ENCODE measurements at places on chromosomes 11 and 22.
A peak's percentile ranks its signal among the peaks of the same experiment; 100 is the strongest.

- peak; percentile 70 for DNase-seq
Observed at GRCh38 chr11:83819931-83820549, 533.9 kb upstream of the CCDC90B start.

- no peak for DNase-seq
Observed at GRCh38 chr22:49663311-49663711, 164.4 kb downstream of the BRD1 start.

DNA sequence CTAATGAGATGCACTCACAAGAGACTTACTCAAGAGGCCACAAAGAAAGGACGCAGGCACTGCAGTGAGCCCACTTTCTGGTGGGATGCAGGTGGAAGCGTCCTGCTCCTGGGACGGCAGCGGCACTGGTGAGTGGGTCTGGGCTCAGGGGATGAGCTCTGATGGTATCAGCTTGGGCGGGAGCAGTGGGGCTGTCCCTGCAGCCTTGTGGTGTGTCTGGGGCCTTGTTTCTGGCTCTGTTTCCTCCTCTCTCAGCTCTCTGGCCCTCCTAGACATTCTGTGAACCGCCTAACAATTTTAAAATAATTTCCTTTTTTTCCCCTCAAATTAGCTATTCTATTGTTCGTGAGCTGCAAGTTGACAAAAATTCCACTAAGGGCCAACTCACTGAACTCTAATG, 8.8 kb upstream of the ST14 start:
- no peak for DNase-seq

GRCh38 chr11:27204529-27204928, 158.5 kb downstream of the CCDC34 start:
- peak; percentile 20 for DNase-seq

DNA sequence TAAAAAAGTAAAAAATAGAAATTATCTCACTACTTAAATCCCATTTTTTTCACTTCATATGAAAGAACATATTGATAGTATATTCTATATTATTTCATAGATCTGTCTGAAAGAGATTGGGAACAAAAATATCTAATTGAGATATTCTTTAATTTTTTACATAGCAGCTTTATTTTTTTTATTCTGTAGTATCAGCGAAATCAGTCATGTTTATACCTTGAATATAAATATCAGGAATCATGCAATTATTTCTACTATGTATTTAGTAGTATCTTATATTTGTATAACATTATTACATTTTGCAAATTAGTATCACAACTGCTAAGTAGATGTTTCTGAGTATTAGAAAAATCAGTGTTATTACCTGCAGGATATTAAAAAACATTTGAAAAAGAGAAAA, 20.4 kb downstream of the C11orf54 start:
- no peak for DNase-seq

DNA sequence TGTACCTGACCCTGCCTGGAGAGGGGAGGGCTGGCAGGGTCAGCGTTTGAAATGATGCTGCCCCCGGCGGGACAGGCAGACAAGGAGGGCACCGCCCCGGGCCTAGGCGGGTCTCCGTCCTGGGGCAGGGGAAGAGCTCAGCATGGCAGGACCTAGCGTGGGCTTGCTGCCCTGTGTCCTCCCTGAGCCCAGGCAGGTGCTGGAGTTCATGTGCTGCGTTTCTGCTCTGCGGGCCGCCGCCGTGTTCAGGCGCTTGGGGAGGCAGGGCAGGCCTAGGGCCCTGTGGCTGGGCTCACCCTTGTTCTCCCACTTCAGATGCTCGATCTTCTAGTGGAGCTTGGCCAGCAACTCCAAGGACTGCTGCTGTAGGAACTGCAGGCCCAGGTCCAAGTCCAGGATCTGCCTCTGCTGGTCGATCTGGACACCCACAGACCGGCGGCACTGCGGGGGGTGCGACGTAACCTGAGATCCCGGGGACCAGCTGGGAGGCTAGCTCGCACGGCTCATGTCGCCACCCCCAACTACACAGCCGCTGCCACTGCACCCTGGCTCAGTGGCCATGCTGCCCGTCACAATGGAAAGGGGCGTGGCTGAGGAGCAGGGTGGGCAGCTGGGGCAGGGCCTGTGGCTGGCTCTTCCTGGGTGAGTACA, 84.4 kb downstream of the MED15 start:
- DNase-seq, result no peak

DNA sequence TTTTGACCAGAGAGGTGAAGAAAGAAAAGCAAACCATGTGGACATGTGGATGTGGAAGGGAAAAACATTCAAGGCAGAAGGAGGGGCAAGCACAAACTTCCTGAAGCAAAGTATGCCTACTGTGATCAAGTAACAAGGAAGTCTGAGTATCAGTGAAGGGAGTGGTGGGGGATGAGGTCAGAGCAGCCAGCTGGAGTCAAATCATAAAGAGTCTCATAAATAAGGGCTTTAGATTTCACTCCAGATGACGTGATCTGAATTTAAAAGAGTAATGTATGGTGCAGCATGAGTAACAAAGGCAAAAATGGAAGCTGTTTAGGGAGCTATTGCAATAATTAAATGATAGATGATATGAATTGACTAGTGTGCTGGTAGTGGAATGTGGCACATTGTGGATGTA, 665.4 kb upstream of the CCDC90B start:
- DNase-seq, result no peak

DNA sequence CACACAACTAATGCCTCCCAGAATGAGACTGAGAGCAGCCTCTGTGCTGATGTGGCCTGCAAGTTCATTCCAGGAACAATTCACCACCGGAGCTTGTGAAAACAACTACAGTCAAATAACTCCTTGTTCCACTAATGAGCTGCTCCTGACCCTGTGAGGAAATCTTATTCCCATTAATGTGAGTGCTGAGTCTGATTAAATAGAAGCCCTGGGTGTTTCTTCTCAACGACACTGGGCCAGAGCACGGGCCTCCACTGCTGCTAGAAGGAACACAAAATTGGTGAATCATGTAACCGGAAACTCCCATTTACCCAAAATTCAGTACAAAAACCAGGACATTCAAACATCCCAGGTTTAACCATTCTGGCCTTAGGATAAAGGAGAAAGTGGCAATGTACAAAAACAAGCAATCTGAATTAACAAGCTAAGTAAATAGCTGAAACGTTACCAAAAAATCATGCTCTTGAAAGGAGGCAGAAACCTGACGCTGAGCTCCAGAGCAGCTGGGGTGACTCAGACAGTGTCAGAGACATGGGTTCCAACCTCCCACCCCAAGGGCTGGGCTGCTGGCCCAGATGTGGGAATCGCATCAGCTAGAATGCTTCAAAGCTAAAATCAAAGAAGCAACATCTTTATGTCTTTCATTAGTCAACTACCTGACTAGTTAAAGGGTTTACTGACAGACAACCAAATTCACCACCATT, 26.7 kb downstream of the SERGEF start:
- DNase-seq, result no peak

GRCh38 chr11:15885854-15886253, 470.5 kb downstream of the SOX6 start:
- DNase-seq, result no peak

- DNase-seq, result no peak
Observed at GRCh38 chr11:35571696-35572095, 46.3 kb upstream of the PAMR1 start.

- no peak for DNase-seq
Observed at GRCh38 chr11:126919147-126919823, 81.3 kb downstream of the KIRREL3 start.

DNA sequence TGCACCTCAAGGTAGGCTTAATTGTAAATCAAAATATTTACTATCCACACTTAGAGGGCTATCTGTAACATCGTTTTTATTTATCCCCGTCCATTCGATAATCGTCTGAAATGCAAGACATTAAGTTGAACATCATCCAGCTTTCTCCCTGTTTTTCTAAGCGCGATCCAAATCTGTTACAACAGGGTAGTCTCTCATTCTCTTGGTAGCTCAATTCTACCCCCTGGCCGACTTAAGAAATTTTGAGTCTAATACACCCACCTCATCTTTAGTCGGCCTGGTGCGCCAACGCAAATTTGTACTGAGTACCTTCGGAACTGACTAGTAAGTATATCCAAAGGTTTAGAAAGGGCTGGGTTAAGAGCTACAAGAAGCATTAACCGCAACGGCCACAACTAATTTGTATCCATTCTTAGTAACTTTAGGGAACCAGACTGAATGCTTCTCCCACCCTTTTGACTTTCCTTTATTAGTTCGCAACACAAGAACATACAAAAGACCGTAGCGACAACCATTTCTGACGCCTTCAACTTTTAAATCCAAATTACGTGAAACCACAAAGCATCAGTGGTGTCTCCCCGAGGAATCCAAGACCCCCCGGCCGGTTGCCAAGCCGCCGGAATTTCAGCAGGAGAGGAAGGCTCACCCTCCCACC, 1.0 kb upstream of the ZNF143 start:
- DNase-seq, result peak; percentile 51

DNA sequence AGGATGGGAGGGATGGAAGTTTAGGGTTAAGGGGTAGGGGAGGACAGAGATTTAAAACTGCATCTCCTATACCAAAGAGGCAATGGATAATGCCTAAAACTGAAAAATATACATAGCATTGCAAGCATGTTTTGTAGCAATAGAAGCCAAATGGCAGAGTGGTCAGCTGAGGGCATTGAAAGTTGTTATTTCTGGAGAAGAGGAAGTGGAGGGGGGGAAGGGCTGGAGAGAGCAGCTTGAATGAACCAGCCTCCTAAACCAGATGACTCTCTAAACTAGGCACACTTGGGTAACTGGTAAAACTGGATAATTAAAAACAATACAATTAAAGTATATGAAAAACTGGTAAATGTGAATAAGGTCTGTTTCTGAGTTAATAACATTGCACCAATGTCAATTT, 70.3 kb upstream of the TP53I11 start:
- no peak for DNase-seq

- DNase-seq, result peak; percentile 61
Observed at GRCh38 chr22:46758867-46759290, 3.6 kb upstream of the TBC1D22A start.

- no peak for DNase-seq
Observed at GRCh38 chr11:72553706-72554105, 119.4 kb upstream of the CLPB start.

DNA sequence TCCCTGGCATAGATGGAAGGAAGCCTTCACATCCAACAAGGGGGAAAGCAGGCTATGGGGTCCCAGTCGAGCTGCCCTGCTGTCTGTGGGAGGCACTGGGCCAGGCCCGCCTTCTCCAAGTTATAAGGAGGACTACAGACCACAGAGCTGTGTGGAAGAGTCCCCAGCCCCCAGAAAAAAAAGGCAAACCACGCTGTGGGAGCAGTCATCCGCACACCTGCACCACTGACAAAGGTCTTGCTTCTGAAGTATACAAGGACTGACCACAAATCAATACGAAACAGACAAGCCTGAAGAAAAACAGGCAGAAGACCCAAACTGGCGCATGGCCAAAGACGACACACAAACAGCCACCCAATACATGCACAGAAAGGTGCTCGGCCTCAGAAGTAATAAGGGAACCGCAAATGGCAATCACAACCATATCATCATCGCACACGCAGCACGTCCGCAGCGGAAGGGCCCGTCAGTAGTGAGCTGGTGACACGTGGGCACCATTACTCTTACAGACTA, 384.1 kb downstream of the CTTN start:
- DNase-seq, result no peak

GRCh38 chr22:27501191-27501936, 300.2 kb downstream of the MN1 start:
- no peak for DNase-seq

DNA sequence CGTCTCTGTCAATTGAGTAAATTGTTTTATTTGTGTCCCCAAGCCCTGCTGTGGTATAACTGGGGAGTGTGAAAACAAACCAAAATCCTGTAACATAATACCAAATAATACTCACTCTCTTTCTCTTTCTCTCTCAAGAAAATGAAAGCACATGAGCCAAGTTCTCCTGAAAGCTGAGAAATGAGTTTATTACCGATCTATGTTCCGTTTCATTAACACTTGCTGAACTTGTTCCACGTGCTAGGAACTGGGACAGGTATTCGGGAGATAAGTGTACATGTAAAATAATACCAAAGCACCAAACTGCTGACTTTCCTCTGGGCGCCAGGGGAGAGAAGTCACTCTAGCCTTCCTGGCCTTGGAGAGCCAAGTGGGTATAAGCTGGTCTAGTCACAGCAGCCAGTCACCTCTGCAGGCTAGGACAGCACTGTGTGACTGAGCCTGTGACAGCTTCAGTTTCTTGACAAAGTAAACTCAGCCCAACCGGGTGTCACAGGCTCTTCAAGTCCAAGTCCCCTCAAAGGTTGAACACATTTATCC, 23.1 kb downstream of the CD6 start:
- DNase-seq, result no peak

GRCh38 chr11:35065566-35065965, 73.4 kb upstream of the CD44 start:
- DNase-seq, result no peak

DNA sequence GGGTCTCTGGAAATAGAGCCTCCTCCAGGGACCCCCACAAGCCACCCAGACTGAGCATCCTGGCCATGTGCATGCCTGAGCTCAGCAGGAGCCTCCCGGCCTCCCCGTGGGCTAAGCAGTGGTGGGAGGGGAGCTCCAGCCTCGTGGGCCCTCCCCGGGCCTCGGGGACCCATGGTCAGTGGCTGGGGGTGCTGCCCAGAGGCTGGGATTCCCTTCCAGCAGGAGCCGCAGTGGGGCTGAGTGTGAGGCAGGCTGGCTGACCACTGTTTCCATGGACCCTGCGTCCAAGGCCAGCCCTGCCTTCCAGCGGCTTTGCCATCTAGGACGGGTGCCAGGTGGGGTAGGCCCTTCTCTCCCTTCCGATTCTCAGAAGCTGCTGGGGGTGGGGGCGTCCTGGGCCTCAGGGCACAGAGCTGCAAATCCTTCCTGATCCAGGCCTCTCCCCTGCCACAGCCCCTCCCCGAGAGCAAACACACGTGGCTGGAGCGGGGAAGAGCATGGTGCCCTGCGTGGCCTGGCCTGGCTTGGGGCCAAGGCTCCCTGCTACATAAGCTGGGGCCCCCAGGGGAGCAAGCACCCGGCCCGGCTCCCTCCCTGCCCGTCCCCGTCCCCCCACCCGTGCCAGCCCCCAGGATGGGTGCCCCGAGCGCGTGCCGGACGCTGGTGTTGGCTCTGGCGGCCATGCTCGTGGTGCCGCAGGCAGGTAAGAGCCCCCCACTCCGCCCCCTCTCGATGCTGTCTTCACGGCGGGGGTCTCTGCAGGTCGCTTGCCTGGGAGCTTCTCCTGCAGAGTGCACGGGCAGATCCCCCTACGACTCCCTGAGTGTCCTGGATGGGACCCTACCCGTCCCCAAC, at the start of gene MUC5B:
Gene MUC5B, plus strand, starts transcription at position 576 of the 855 bp plus-strand sequence. Its CDS starts 58 bp downstream, at position 634.
- DNase-seq, result no peak

DNA sequence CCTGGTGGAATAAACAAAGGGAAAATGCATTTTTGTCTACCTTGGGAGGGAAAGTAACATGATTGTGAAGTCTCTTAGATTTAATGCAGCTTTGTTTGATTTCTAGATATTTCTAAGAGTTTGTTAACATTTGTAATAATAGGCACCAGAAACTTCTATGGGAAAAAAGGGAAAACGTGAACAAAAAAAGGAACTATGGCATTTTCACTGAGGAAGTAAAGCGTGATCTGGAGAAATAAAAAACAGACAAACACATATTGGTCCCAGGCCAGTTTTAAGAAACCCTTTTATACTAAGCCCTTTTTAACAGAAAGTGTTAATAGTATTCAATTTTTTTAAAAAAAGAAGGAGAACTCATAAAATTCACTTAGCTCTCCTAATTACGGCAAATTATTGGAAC, 6.9 kb upstream of the MS4A7 start:
- DNase-seq, result no peak

GRCh38 chr11:109037856-109038780, 373.2 kb downstream of the DDX10 start:
- no peak for DNase-seq

Data from ACHN (cell line).